NCI-H524 (cell line): ENCODE measurements at places on chromosomes 12 and 14.

- DNase-seq: no peak
These were observed 8.1 kb upstream of the CYP46A1 start for GRCh38 chr14:99675951-99676350.

DNA sequence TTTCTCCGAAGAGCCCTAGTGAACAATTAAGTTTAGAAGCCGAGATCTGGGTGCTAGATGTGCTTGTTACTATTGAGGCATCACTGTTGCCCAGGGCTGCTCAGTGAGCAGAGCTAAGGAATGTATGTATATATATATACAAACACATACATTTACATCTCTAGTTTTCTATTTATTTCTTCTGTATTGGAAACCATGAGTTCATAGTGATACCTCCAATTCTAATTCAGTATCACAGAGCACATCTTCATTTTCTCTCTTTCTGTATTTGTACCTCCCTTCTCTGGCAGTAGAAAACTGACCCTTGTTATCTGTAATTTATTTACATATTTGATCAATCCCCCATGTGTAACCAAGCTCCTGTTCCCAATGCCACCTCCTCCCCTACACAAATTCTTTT lies 40.7 kb upstream of the FUT8 start:
- DNase-seq: no peak

DNA sequence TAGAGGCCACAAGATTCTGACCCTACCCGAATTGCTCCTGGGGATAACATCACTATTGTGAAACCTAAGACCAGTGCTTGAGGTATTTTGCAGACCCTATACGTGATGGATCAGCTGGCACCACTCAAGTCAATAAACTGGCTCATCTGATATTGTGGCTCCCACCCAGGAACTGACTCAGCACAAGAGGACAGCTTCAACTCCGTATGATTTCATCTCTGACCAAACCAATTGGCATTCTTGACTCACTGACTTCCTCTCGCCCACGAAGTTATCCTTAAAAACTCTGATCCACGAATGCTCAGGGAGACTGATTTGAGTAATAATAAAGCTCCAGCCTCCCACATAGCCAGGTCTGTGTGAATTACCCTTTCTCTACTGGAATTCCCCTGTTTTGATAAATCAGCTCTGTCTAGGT lies 1036.1 kb upstream of the TMEM132C start:
- DNase-seq: no peak

- no peak for DNase-seq
These were observed 134.8 kb downstream of the FOXN3 start for GRCh38 chr14:89282191-89282590.

GRCh38 chr14:93426750-93427149 lies 4.0 kb upstream of the UNC79 start:
- DNase-seq: no peak

GRCh38 chr12:1812650-1813302 lies 7.6 kb upstream of the LRTM2 start:
- no peak for DNase-seq

- no peak for DNase-seq
These were observed 206.0 kb upstream of the DCN start for GRCh38 chr12:91388573-91388972.

DNA sequence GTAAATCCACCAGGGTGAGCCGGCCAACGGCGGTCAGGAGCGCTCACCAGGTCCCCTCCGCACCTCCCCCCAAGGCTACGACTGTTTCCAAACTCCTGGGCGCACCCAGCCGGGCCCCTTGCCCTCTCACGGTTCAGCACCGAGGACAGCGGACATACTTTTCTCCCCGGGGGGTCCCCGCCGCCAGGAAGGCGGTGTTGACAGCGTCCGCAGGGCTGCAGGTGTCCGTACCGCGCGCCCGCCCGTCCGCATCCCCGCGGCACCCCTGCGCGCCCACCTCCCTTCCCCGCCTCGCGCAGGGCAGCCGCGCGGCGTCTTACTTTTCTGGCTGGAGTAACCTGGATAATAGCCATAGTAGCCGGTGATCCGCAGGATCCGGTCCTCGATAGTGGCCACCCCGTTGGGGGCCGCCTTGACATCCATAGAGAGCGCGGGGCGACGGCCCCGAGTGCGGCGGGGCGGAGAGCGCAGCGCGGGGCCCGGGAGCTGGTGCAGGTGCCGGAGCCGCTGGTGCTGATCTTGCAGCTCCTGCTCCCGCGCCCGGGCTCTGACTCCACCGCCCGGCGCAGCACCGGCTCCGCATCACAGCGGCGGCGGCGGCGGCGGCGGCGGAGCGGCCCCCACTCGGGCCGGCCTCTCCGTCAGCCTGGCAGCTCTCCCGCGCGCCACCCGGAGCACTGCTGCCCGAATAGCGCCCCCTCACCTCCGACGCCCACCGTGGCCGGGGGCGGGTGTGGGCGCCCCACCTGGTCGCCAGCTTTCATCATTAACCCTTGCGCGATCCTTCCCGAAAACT lies at the start of gene SLC35F4:
SLC35F4 (minus strand) TSS at position 690 of the 796 bp plus-strand sequence.
- peak; percentile 29 for DNase-seq

GRCh38 chr12:70719672-70720420 lies 82.6 kb upstream of the PTPRB start:
- DNase-seq: peak; percentile 73

GRCh38 chr12:124338876-124339603 lies 44.1 kb downstream of the RFLNA start:
- no peak for DNase-seq

DNA sequence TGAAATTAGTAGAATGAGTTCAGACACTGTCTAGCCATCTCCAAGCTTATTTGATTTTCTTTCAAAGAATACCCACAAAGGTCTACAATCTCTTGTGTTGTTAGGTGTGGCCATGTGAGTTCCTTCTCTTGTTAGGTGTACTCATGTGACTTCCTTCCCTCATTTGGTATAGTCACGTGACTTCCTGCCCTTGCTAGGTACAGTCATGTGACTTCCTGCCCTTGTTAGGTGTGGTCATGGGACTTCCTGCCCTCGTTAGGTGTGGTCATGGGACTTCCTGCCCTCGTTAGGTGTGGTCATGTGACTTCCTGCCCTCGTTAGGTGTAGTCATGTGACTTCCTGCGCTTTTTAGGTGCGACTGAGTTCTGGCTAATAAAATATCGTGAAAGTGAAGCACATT lies 179.6 kb downstream of the TMX1 start:
- no peak for DNase-seq

DNA sequence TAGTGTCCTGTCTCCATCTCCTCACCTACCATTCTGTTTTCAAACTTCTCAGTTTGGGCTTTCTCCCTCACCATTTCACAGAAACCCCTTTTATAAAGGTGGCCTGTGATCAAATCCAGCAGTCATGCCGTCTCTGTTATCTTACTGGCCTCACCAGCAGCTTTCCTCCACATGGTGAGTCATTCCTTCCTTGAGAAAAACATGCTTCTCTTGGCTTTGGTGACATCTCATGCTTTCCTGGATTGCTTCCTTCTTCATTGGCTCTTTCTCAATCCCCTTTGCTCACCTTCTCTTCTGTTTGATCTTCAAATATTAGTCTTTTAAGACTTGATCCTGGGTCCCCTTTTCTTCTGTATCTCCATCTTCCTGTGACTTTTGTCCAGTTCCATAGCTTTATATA lies 164.9 kb downstream of the ANO4 start:
- no peak for DNase-seq

DNA sequence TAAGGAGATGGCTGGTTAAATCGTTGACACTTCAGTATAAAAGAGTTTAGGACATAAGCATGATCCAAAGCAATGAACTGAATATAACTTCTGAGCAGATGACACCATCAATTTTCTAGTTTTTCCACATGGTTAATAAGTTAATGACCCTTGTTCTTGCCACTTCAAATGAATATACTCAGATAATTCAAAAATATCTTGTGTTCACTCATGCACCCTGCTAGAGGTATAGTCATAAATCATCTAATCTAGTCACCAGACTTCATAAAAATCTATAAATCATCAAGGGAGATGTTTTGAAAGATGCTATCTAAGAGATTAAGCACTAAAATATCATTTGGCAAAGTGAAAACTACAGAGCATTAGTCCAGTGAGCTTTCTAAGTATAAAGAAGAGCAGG lies 131.9 kb downstream of the MDGA2 start:
- no peak for DNase-seq

GRCh38 chr12:4145990-4146859 lies 127.3 kb upstream of the CCND2 start:
- no peak for DNase-seq

GRCh38 chr12:92961949-92962348 lies 32.9 kb upstream of the EEA1 start:
- DNase-seq: no peak

- no peak for DNase-seq
These were observed 113.3 kb upstream of the ATP2B1 start for GRCh38 chr12:89821896-89822295.

GRCh38 chr14:92513966-92514843 lies 624 bp downstream of the RIN3 start:
- no peak for DNase-seq

DNA sequence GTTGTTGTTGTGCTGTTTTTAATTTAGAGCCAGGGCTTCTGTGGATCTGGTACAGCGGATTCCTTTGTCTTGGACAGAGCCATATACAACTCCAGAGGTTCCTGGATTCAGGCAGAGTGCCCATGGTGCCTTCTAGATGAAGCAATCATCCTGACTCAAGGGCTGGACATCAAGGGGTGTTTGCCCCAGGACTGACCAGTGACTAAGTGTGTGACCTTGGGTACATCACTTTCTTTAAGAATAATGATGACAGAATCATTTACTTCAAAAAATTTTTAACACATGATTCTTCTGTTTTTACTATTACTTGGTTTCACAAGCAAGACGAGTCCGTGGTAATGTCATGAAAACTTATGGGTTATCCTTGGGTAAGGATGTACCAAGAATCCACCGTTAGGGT lies 397.3 kb downstream of the ZFP36L1 start:
- DNase-seq: no peak

DNA sequence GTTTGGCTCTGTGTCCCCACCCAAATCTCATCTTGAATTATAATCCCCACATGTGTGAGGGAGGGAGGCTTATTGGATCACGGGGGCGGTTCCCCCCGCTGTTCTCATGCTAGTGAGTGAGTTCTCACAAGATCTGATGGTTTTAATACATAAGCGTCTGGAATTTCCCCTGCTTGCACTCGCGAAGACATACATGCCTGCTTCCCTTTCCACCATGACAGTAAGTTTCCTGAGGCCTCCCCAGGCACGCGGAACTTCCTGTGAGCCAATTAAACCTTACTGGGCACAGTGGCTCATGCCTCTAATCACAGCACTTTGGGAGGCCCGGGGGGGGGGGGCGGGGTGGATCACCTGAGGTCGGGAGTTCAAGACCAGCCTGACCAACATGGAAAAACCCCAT lies 60.8 kb downstream of the R3HDM2 start:
- no peak for DNase-seq

- no peak for DNase-seq
These were observed 77.0 kb downstream of the PPP2R5C start for GRCh38 chr14:101838476-101838875.

GRCh38 chr12:32047357-32048212 lies 59.1 kb upstream of the BICD1 start:
- DNase-seq: no peak

GRCh38 chr12:74317078-74317601 lies 220.5 kb upstream of the ATXN7L3B start:
- peak; percentile 23 for DNase-seq

- no peak for DNase-seq
These were observed 25.6 kb downstream of the PXN start for GRCh38 chr12:120239776-120240494.

GRCh38 chr14:47490353-47490752 lies 185.1 kb downstream of the MDGA2 start:
- no peak for DNase-seq

DNA sequence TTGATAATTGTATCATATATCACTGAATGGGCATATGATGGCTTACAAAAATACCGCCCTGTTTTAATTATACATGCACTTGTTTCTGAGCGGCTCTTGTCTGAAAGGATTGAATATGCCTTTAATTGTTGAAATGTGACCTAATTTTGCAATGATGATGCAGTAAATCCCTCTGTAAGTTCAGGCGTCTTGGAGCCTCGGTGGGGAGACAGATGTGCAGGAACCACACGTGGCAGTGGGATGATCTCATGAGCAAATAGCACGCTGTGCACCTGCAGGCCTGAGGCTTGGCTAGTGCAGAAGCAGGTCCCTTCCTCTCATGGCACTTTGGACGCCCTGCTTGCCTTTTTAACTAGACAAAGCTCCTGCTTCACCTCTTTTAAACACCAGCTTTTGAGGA lies 49.3 kb upstream of the ASPG start:
- peak; percentile 97 for DNase-seq

GRCh38 chr12:82099216-82099615 lies 259.0 kb downstream of the CCDC59 start:
- DNase-seq: no peak

GRCh38 chr14:69773571-69774276 lies 6.8 kb downstream of the SRSF5 start:
- no peak for DNase-seq

DNA sequence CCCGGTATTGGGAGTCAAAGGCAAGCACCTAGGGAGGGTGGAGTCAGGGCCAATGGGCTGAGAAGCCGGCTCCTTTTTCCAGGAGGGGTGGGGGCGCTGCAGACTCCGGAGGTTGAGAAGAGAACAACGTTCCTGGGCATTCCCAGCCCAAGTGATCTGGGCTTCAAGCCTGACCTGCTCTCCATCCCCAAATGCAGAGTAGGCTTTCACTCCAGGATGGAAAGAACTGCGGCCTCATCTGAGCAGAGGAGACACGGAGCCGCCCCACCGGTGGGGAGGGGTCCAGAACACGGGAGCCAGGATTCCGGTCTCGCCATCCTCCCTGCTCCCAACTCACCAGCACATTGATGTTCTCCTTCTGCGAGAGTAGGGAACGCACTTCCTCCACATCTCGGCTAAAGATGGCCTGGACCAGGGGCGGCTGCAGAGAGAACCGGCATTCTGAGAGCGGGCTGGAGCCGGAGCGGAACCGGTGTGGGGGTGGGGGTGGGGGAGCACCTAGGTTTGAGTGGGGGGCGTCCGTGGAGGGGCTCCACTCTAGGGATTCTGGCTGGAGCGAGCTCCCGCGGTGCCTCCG lies 605 bp downstream of the ANKRD52 start:
- peak; percentile 30 for DNase-seq

GRCh38 chr12:27183342-27183741 lies 60.7 kb upstream of the STK38L start:
- DNase-seq: no peak

DNA sequence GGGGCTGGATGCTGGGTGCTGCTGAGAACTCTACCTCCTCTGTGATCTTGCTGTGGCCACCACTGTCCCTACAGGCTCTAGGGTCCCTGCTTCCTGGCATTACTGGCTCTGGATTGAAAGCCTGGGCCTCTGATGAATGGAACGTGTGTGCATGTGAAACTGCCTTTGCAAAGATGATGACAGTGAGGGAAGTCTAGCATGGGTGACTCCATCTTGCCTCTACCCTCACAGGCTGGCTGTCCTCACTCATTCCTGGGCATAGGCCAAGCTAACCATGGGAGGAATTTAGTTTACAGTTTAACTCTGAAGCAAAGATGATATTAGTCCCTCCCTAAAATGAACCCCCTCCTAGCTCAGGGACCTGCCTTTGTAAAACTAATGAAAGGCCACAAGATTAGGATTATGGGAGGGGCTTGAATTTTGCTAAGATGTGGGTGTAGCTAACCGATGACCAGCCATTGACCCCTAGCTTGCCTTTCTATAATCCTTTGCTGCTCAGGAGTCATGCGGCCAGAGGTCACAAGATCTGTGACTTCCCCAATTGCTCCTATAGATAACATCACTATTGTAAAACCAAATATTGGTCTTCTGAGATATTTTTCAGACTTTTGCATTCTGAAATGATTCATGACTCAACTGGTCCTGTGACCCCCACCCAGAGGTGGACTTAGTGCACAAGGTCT lies 2.2 kb upstream of the C1S start:
- DNase-seq: no peak

GRCh38 chr14:98974113-98974512 lies 297.9 kb downstream of the BCL11B start:
- DNase-seq: no peak
